CD8-positive, alpha-beta memory T cell (primary cell): ENCODE measurements at places on chromosomes 16 and 17.

DNA sequence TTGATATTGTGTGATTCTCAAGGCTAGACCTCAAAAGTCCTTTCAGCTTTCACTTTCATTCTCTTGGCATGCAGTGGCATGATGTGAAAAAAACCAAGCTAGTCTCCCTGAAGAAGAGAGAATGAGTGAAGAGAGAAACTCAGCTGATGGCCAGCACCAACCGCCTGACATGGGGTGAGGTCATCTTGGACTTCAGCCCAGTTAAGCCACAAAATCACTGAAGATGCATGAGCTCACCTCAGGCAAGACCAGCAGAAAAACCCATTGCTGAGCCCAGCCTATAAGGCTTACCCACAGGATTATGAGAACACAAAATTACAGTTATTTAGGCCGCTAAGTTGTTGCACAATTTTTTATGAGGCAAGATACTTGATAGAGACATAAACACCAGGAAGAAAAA lies 496.5 kb downstream of the TOX3 start:
- no peak for DNase-seq

DNA sequence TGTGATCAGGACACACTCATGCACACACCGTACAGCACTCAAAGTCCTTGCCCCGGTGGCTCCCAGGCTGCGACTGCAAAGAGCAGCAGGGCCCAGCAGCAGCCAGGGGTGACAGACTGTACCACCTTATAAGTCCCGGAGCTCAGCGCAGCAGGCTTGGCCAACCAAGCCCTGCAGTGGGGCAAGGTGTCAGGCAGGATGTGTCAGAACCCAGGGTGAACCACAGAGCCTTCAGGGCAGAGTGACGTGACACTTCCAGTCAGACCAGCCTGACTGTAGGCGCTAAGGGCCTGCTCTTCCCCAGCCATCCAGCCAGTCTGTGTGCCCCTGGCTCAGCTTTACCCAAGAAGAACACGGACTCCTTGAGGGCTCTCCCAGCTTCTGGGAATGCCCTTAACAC lies 204.1 kb downstream of the COPRS start:
- DNase-seq = no peak

- no peak for DNase-seq
Observed at GRCh38 chr17:78746263-78746948, 35.7 kb downstream of the CYTH1 start.

GRCh38 chr16:29852654-29853053 lies 10.4 kb downstream of the CDIPT start:
- no peak for DNase-seq

DNA sequence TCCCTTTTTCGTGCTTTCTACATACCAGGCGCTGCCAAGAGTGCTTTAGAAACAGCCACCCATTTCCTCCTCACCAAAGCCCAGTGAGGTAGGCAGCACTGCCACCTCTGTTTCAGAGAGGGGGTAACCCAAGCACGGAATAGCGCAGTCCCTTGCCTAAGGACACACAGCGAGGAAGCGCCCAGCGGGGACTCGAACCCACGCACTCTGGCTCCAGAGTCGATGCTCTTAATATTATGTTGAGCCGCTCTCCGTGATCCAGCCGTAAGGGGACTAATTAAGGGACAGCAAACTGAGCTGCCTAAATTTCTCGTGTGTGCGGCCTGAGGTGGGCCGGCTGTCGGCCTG lies 497 bp downstream of the CES1 start:
- DNase-seq = no peak

GRCh38 chr16:68355447-68356248 lies 44.8 kb downstream of the PRMT7 start:
- DNase-seq = no peak

DNA sequence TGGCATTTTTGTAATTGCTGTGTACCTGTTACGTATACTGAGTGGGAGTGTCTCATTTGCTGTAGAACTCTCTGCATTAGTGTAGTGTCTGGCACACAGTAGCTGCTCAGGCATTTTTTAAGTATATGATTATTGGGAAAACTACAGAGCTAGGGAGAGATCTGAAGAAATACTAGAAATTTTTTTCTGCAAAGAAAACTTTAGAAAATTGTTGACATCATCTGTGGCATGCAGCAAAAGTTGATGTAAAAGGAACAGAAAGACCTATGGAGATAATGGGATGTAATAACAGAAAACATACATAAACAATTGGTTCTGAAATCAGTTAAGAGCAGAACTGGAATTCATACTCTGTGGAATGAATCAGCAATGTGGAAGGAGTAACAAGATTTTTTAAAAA lies 11.6 kb downstream of the CLTC start:
- DNase-seq = no peak

DNA sequence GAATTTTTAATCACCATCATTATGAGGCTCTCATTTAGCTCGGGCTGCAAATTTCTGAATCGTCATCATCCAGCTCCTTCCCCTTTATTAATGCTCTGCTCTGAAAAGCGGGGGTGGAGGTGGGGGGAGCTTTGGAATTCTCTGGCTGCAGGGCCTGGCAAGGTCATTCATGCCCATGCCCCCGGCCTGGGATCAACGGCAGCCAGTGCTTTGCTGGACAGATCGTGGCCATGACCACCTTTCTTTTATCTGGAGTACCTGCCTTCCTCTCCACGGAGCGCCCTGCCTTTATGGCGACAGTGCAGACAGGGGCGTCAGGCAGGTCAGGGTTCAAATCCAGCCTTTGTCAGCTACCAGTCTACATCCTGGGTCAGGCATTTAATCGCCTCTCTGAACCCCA lies 5.1 kb upstream of the CPSF4L start:
- no peak for DNase-seq

GRCh38 chr16:67708368-67708771 lies 10.7 kb downstream of the GFOD2 start:
- no peak for DNase-seq

DNA sequence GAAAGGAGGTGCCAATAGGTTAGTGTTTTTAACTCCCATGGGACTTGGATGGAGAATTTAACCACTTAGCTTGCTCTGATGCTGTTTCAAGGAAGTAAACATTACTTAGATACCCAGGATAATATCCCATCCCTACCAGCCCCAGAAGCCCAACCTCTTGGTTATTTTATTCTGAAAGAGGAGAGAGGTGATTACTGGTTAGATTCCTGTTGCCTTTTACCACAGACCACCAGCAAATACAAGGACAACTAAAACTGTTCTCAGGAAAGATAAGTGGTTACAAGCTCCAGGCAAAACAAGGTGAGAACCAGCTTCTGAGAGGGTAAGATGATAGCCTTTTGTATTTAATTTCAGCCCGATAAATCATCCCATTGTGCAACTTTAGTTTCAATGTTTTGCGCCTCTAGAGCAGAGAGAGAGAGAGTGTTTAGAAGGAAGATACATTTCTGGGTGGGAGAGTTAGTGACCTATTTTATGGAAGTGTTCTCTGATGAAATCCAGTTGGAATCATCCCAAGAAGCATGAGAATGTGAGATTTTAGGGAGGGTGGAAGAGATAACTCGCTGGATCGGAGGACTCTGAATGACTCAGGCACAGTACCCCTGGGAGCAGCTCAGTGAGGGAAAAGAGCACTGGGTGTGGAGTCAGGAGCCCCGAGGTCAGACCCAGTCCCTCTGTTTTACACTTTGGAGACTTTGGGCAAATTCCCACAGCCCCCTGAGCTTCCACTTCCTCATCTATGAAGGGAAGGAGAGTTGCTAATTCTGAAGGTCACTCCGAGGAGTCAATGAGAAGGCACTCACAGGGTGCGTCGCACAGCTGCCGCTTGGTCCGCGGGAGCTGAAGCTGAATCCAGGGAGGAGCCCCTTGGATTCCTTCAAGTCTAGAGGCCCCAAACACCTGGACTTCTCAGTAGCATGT lies 12.1 kb downstream of the GLP2R start:
- no peak for DNase-seq

DNA sequence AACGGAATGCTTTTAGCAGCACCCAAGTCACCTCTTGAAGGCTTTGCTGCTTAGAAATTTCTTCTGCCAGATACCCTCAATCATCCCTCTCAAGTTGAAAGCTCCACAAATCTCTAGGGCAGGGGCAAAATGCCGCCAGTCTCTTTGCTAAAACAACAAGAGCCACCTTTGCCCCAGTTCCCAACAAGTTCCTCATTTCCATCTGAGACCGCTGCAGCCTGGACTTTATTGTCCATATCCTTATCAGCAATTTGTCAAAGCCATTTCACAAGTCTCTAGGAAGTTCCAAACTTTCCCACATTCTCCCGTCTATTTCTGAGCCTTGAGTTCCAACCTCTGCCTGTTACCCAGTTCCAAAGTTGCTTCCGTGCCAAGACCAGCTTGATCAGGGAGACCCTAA lies 27.4 kb downstream of the TMC6 start:
- no peak for DNase-seq

DNA sequence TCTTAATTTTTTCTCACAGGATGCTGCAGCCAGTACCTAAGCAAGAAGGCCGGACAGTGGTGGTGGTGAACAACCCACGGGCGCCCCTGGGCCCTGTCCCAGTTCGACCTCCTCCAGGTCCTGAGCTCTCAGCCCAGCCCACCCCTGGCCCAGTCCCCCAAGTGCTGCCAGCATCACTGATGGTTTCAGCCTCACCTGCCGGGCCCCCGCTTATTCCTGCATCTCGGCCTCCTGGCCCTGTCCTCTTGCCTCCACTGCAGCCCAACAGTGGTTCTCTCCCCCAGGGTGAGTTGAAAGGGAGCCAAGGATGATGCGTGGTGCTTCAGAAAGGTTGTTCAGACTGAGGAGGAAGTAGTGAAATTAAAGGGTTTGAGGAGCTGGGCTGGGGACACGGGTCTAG lies 21.7 kb downstream of the SRCAP start:
- DNase-seq = no peak

DNA sequence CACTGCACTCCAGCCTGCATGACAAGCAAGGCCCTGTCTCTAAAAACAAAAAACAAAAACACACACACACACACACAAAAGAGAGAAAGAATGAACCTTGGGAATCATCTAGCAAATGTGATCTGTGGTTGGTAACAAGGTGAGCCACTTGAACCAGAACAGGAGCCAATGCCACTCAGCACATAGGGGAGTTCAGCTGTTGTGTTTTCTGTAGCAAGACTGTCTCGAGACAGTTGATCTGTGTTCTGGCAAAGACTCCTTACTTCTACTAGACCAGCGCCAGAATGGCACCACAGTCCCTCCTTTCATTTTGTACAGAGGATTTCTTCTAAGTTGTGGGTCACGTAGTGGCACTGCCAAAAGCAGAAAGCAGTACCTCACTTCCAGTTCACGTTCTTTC lies 20.7 kb downstream of the ATP2A1 start:
- no peak for DNase-seq

GRCh38 chr16:84327926-84328505 lies 33.3 kb downstream of the WFDC1 start:
- DNase-seq = no peak

GRCh38 chr17:19943599-19943998 lies 34.0 kb downstream of the AKAP10 start:
- no peak for DNase-seq

GRCh38 chr16:15031179-15031578 lies 24.7 kb downstream of the NTAN1 start:
- DNase-seq = no peak

- no peak for DNase-seq
Observed at GRCh38 chr16:67657751-67658518, 2.1 kb downstream of the ACD start.

DNA sequence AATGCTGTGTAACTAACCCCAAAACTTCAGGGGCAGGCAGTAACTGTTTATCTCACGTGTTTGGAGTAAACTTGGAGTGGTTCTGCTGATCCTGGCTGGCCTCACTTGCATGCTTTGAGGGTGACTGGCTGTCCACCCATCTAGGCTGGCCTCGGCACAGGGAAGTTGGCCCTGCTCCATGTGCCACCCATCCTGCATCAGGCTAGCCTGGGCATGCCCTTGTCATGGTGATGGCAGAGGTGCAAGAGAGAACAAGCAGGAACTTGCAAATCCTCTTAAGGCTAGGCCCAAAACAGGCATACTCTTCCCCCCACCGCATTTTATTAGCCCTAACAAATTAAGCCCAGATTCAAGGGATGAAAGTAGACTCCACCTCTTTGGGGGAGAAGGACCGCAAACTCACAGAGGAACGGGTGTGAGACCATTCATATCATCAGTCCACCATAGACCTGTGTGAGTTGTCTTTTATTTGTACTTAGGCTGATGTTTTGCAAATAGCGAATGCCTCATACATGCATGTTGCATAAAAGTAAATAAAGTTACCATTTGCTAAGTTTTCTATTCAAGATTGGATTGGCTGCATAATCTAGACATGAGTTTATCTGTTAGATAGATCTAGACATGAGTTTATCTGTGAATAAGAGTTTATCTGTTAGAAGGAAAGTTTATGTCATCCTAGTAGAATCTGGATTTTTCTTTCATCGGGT lies 221.0 kb downstream of the CCDC182 start:
- DNase-seq = no peak

DNA sequence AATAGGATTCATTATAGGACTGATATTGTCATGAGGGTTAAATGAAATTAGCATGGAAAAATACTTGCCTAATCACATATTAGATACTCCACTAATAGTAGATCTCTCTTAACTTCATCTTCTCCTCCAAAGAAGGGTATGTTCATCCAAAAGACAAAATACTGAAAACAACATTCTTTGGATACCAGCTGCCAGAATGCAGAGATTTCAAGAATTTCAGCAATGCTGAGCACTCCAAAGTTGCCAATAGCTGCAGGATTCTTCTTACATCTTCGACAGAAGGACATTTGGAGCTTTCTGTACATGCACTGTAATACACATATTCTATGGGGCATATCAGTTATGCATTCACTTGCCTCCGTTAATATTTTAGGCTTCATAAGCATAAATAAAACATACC lies 436.5 kb downstream of the HAPSTR1 start:
- no peak for DNase-seq

GRCh38 chr16:84410361-84411138 lies 42.2 kb downstream of the ATP2C2 start:
- DNase-seq = no peak

- no peak for DNase-seq
Observed at GRCh38 chr17:1386265-1386664, 13.8 kb downstream of the YWHAE start.
